ENCODE measurements at places on chromosomes 3 and 15.

- DNase-seq = no peak
These were observed 57.3 kb upstream of the UBE2Q2 start for GRCh38 chr15:75785771-75786574.

GRCh38 chr15:101490922-101491733 is 1.6 kb upstream of the PCSK6 start:
- DNase-seq = no peak

DNA sequence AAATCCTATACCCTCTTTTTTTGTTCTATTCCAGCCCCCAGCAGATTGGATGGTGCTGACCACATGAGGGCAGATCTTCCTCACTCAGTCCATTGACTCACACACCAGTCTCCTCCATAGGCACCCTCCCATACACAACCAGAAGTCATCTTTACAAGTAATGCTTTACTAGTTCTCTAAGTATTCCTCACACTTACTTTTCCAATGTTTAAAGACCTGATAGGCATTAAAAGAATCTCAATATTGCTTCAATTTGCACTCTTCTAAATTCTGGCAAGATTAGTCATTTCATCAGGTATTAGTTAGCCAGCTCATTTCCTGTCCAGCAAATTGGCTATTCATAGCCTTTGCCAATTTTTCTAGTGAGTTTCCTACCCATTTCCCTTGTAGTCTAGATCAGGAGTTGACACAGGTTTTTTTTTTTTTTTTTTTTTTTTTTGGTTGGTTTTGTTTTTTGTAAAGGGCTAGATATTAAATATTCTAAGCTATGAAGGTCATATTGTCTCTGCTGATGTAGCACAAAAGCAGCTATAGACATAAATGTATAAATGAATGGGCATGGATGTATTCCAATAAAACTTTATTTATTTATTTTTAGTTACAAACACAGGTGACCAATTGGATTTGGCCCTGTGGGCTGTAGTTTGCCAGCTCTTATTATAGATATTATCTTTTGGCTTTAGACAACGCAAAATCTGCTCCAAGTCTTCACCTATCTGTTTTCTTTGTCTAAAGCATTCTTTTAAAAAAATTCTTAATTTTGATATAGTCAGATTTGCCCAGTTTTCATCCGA is 76.1 kb downstream of the ABHD5 start:
- DNase-seq = no peak

DNA sequence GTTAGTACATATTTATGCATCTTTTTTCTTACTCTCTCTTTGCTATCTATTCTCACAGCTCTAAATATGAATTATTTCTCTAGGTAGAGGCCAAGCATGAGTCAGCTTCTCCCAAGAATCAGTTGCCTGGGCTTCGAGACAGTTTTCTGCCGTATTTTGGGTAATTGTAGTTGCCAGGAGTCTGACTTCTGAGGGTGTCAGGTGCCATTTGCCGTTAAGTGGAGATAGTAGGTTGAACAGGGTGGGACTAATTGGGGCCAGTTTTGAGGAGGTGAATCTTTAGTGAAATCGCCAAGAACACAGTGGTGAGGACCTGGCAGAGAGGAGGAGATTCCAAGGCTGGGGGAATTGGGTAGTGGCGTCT is 7.8 kb upstream of the NRROS start:
- DNase-seq = no peak

GRCh38 chr15:55969582-55969981 is 23.8 kb downstream of the NEDD4 start:
- DNase-seq = no peak

DNA sequence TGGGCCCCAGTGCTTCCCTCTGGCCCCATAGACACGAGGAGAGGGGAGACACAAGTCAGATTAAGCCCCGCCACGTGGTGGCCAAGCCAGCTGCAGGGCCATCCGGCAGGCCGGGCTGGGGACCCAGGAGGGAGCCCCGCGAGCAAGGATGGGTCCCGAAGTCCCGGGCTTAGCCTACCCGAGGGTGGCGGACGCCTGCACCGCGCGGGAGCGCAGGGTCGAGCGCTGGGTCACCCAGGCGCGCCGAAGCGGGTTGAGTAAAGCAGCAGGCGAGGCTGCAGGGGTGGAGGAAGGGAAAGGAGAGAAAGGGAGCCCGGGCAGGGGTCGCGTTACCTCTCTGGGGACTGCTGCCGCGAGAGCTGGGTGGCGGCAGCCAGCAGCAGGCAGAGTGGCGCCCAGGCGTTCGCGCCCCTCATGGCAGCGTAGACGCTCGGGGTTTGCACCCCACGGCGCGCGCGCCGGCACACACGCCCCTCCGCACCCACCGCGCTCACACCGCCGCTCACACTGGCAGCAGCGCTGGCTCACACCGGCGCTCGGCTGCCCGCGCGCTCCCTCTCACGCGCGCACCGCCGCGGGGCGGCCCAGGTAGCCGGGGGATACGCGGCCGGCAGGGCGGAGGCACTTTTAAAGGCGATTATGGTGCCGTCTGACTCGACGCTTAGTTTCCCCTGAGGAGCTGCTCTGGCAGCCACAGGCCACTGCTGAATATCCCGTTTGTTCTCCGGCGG is at the start of gene PCOLCE2:
TSS of gene PCOLCE2 (minus strand) at position 603 of the 731 bp plus-strand sequence. CDS start at position 416, 187 bp downstream.
- DNase-seq = no peak

DNA sequence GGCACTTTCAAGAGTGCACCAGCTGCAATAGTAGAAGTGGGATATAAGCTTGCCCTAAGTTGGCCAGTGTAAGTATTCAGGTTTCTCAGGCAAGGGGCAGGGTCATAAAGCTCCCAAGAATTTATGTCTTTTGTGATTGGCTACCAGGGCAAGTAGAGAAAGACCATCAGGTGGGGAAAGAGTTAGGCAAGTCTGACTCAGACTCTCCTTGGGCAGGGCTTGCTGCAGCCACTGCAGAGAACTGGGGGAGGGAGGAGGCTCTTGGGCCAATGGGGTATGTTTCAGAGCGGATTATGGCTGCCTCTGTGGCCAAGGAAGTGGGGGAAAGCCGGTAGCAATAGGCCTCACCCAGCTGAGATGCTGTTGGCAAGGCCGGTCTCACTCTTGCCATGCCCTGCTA is 44.6 kb upstream of the SLC25A36 start:
- no peak for DNase-seq

GRCh38 chr15:78850352-78850751 is 22.3 kb upstream of the MORF4L1 start:
- DNase-seq = no peak

DNA sequence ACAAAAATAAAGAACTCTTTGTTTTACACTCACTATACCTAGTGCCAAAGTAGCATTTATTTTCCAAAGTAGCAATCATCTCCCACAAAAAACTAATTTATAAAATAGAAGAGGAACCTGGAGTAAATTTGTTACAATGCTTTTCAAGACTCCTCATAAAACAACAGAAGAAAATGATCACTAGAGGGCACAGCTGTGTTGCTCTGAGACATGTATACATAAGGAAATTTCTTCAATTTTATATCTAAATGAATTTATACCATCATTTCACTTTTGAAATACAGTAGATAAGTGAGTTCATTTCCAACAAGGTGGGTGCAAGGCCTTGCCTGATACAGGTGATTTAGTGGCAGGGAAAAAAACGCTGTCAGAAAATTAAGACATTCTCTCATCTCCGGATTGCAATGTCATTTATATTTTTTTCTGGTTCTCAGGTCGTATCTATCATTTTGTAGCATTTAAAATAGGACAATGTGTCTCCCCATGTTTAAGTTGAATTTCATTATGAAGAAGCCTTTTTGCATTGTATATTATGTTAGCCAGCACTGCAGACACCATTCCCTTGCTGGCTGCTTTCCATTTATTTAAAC is 25.3 kb upstream of the ARHGEF26 start:
- DNase-seq = no peak

DNA sequence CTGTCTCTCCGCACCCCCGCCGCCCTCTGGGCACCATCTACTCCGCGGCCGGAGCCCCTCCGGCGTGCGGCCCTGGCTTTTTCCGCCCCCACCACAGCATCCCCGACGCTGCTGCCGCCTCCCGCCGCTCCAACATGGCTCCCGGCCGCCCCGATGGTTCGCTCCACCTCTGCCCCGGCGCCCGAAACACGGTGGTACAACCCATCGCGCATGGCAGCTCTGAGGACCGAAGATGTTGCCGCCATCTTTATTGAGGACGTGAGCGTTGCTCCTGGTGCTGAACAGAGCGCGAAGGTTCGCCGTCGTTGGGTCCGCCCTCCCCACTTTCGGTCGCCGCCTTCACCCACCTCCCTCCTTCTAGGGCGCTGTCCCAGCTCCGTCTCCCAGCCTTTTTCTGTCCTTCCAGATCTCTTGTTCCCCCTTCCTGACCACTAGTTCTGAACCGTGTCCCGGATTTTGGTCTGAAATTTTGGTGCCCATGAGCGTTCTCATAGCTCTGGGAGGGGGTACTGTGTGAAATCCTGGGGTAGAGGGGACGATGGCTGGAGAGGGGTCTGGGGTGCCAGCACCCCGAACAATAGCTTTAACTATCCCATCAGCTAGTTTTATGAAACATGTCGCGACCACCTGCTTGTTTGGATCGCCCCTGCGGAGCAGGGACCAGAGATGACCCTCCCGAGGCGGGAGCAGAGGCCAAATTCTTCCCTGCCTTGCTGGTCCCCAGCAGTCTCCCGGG is at the start of gene CELSR3:
TSS of gene CELSR3 (minus strand) at position 134 of the 736 bp plus-strand sequence. CDS start 252 bp downstream, outside the sequence.
- DNase-seq = peak; percentile 83

DNA sequence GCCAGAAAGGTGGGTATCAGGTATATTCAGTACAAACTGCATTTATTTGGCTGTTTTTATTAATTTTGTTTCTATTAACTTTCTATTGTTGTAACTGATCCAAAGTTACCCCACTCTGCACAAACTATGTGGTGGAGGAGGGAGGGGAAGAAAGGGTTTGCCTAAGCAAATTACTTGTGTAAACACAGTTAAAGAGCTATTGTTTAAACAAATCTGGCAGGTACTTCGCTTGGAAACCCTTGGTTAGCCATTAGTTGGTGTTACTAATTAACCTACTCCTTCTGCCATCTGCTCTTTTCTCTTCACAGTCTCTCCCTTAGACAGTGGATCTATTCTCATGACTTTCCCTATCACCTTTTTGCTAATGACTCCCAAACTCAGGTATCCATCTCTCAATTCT is 328.4 kb upstream of the NECTIN3 start:
- DNase-seq = no peak

- DNase-seq = no peak
These were observed 104.7 kb downstream of the SEMA6D start for GRCh38 chr15:47822048-47822447.

GRCh38 chr3:32703491-32703972 is 18.5 kb downstream of the CNOT10 start:
- no peak for DNase-seq

DNA sequence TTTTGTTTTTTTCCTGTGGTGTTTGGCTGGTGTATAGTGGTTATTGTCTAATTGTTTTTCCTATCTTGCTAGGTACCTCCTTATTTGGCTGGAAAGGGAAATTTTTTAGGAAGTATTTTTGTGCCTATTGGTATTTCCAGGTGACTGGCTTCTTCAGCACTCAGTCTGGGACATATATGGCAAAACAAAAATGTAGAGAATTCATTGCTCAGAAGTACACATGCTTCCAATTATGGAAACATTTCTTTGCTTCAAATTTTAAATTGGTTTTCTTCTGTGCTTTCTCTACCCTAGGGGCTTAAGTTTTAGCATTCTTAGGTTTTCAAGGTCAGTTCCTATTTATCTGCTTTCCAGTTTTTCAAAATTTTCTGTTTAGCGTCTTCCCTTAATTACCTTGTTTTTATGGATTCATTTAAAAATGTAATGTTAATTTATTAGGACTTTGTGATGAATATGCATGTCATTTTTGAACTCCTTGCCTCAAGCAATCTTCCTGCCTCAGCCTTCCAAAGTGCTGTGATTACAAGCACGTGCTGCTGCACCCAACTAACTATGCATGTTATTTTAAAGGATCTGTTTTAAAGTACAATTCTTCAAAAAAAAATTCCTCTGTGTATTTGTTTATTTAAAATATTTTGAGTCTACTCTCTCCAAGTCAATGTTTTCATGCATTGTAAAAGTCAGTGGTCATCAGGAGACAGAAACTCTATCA is 231.9 kb upstream of the DPPA4 start:
- no peak for DNase-seq

GRCh38 chr15:72037321-72037720 is 80.6 kb downstream of the MYO9A start:
- DNase-seq = no peak

Measured in activated CD4-positive, alpha-beta memory T cell treated with anti-CD3 and anti-CD28 coated beads, Interleukin-2, amount 10 ng/mL, durations not matched to agents 7 days and 5 days (primary cell).